ENCODE measurements at places on chromosomes 3 and 15.

GRCh38 chr3:42749753-42750231 lies 23.3 kb downstream of the CCDC13 start:
- no peak for DNase-seq

DNA sequence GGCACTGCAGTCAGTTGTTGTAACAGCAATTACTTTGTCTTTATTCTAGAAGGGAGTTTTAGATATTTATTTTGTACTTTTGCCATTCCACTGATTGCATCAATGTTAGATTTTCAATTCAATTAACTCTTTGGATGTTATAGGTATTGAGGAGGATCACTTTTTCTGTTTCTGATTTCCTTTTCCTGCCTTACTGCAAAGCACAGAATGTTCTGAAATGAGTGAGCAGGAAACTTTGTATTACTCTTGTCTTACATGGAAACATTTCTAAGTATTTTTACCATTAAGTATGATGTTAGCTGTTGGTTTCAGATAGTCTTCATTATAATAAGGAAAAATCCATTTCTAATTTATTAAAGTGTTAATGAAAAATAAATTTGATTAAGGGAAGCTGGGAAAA lies 80.5 kb downstream of the OSBPL10 start:
- no peak for DNase-seq

GRCh38 chr3:67863869-67864268 lies 209.5 kb upstream of the SUCLG2 start:
- DNase-seq: no peak

- no peak for DNase-seq
These were observed 12.9 kb upstream of the PRC1 start for GRCh38 chr15:91007266-91007665.

DNA sequence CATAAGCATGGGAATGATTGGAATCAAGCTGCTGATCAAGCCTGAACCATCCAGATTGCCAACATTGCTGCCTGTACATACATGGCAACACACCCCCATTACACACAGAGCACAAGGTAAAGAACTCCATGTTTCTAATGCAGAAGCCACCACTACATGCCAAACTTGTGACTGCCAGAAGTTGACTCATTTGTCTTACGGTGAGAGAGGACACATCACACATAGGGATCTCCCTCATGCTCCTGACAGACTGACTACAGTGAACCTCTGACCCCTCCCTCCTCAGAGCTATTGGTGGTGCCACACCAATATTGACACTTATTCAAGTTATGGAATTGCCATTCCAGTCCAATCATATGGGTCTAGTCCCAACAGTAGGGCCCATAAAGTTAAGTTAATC lies 42.3 kb downstream of the EFHB start:
- DNase-seq: no peak

DNA sequence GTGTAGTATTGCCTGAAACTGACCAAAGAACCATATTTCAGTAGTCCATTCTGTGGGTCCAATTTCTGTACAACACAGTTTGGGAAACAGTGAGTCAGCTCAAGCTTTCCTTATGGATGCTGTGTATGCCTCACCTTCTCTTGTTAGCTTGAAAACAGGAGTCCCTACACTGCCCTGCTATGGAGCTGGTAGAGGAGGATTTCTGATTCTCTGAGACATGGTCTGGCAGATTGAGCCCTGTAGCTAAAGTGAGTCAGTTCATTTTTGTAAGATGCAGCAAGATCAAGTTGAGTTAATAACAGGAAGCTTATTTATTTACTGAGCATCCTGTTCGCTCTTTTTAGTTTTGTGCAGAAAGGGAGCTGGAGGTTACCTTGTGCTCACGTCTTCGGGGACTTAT lies 424.1 kb upstream of the RBMS3 start:
- DNase-seq: no peak
